ENCODE measurements at places on chromosomes 4 and X.

DNA sequence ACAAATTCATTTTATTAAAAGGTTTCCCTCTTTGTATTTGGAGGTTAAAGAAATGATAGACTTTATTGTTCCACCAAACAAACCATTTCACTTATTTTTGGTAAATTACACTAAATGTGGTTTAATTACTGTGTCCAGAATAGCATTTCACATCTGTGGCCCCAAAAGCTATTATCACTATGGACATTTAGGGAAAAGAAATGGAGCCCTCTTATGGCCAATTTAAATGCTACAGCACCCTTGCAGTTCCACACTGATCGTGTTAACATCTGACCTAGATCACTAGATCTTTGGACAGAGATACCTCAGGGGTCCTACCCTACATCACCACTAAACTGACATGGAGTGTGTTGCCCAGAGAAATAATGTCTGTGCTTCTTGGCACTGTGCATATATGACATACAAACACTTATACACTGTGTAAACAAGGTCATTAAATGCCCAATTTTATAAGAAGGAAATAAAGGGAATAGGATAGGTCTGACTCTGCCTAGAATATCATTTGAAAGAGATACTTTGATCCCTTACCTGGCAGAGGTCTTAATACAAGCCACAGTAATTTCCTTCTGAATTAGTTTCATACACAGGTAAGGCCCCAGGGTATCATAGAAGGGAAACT lies 163.9 kb downstream of the KDR start:
- DNase-seq, result no peak

DNA sequence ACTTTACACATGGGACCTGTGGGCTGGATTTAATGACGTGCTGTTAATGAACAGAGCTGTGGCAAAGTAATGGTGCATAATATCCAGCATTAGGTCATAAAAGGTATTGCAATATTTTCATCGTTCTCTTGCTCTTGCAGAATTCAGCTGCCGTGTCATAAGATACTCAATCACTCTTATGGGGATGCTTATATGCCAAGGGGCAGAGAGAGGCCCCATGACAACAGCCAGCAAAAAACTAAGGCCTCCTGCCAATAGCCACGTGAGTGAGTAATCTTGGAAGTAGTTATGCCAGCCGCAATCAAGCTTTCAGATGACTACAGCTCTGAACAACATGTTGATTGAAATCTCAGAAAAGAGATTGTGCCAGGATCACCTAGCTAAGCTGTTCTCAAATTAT lies 616.9 kb downstream of the FSTL5 start:
- DNase-seq, result no peak

GRCh38 chrX:31969714-31970113 lies 897.9 kb upstream of the FTHL17 start:
- DNase-seq, result no peak

- no peak for DNase-seq
Measured at GRCh38 chrX:118780911-118781310, 42.7 kb upstream of the ZCCHC12 start.

DNA sequence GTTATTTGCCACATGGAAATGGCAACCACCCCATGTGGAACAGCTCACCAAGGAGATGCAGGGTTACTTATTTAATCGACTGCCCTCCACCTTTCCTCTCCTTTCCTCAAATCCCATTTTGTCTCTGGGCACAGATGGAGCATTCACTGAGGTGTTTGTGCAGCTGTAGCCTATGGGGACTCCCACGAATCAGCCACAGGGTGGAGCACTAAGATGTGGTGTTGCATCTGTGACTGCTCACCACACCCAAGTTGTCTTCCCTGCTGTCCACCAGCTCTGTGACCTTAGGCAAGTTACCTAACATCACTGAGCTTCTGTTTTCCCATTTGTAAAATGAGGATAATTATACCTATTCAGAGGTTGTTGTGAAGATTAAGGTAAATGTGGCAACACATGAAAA lies 252.4 kb upstream of the CPEB2 start:
- DNase-seq, result no peak

- no peak for DNase-seq
Measured at GRCh38 chr4:56732301-56732700, 51.2 kb upstream of the HOPX start.

DNA sequence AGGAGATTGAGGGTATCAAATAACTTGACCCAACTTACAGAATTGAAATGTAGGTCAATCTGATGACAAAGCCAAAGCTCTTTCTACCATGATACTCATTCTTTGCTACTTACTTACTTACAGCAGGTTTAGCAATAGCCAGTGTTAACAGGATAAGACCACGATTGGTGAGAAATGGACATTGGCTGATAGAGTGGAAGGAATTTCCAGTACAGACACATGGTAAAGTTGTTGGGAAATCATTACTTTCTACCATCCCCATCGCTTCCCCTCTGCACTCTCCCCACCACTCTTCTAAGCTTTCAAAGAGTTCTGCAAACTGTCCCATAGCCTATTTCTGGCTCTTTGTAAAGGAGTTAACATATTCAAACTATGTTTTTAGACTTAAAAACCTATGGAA lies 119.7 kb downstream of the CHRNA9 start:
- DNase-seq, result no peak

- no peak for DNase-seq
Measured at GRCh38 chr4:24089851-24090534, 200.1 kb upstream of the PPARGC1A start.

DNA sequence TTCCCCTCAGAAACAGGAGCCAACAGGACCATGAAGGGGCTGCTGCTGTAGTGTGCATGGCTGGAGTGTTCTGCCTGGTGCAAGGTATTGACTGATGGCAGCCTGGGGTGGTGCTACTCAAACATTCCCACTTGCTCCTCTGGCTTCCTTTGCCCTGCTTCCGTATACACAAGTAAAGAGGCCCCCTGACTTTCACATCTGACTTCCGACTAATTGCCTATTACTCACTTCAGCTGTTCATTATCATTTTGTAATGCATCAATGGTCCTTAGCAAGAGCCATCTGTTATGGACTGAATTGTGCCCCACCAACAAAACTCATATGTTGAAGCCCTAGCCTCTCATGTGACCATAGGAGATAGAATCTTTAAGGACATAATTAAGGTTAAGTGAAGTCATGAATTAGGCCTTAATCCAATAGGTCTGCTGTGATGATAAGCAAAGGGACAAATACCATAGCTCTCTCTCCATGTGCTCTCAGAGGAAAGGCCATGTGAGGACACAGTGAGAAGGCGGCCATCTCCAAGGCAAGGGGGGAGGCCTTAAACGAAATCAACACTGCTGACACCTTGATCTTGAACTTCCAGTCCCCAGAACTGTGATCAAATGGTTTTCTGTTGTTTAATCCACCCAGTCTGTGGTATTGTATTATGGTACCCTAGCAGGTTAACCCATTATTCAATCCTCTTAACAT lies 122.5 kb upstream of the CLNK start:
- no peak for DNase-seq

GRCh38 chr4:17276776-17277175 lies 235.1 kb downstream of the QDPR start:
- DNase-seq, result no peak

- DNase-seq, result no peak
Measured at GRCh38 chr4:3114377-3114776, 39.9 kb downstream of the HTT start.

DNA sequence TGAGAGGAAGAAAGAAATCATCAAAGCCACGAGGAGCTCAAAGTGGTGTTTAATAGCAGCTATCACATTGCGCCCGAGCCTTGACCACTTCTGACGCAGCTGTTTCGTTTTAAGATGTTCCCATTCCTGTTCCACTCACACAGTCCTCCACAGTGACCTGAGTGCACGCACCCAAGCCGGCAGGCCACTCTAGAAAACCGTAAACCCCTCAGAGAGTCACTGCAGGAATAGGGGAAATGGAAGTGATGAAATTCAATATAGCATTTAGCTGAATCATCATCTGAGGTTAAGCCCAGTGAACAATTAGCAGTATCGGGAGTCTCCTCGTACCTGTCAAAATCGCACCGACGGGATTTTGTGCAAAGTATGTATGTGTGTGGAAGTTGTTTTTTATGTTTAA lies 17.9 kb upstream of the HAND2 start:
- DNase-seq, result no peak

- no peak for DNase-seq
Measured at GRCh38 chr4:134216411-134216810, 14.8 kb upstream of the PABPC4L start.

DNA sequence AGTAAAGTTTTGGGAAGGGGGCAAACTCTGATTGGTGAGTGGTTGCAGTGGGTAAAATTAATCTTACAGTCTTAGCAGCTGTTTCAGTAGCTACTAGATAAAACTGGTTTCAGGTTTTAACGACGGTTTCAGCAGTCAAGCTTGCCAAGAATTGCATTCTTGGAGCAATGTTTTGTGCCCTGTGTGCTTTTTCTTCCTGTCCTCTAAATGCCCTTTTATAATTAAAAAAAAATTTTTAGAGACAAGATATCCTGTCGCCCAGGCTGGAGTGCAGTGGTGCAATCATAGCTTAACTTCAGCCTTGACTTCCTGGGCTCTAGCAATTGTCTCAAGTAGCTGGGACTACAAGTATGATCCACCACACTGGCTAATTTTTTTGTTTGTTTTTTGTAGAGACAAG lies 6.3 kb upstream of the PPEF2 start:
- DNase-seq, result no peak

DNA sequence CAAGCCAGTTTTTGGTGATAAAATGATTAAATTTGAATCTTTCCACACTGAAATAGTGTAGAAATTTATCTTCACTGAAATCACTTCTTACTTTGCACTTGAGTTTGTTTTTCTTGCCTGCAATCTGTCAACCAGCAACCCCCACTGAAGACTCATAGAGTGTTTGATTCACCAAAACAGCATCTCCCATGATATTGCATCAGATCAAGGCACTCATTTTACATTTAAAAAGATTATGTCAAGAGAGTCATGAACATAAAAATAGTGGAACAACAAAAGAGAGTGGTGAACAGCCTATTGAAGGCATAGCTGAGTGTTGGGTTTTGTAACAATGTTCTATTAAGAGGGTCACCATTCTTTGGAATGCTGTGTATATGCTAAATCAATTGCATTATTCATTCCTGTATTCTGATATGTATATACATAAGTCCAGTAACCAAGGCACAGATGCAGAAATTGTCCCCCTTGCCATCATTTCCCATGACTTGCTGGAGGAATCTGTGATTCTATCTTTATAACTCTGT lies 1934.9 kb downstream of the ARAP2 start:
- no peak for DNase-seq

GRCh38 chr4:122701965-122702364 lies 30.5 kb upstream of the BBS12 start:
- DNase-seq, result no peak

GRCh38 chr4:11602606-11603340 lies 174.1 kb upstream of the HS3ST1 start:
- no peak for DNase-seq

DNA sequence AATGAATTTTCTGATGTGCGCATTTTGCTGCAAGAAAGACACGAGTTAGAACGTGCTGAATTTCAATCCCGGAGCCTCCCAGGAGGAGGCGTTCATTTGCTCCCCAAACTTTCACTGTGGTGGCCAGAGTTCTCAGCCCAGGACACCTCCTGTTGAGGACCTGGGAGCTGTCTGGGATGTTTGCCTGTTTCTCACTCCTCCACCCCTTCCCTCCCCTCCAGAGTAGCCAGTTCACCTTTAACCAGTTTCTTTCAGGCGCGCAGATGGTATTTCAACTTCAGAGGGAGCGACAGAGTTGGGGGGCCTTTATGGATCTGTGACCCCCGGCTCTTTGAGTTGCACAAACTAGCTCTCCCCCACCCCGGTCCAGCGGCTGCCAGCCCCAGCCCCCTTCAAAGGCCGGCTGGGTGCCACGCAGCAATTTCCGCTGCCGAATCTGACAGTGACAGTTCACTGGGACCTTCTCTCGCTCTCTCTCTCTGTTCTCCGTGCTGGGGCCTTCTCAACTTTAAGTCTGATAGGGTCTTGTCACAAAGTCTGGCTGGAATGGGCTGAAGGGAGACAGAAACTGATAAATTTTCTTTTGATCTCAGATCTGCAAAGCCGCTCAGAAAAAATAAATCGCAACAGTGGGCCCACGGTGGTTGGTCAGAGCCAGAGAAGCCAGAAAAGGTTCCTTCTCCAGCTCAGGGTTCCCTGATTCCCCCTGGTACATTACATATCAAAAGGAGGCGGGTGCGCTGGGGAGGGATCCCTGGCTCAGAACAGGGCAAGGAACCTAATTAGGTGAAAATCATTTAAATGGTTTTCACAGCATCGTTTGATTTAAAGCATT lies 100.0 kb upstream of the STX18 start:
- DNase-seq, result no peak

- no peak for DNase-seq
Measured at GRCh38 chr4:112185334-112185733, 40.1 kb downstream of the FAM241A start.

GRCh38 chrX:106919932-106920452 lies at the start of gene CLDN2:
TSS of gene CLDN2 (plus strand) at chrX:106920402. CDS start at chrX:106928229, 7,827 bp downstream.
- DNase-seq, result no peak

- DNase-seq, result no peak
Measured at GRCh38 chrX:10656214-10656613, 35.8 kb upstream of the MID1 start.

- no peak for DNase-seq
Measured at GRCh38 chr4:87901422-87901992, 68.7 kb downstream of the MEPE start.

- DNase-seq, result no peak
Measured at GRCh38 chrX:2574271-2574670, 73.5 kb upstream of the DHRSX start.
